T-helper 17 cell (primary cell): ENCODE measurements at places on chromosomes 7 and 10.

- no peak for DNase-seq
Observed at GRCh38 chr10:99941942-99942820, 67.6 kb downstream of the DNMBP start.

DNA sequence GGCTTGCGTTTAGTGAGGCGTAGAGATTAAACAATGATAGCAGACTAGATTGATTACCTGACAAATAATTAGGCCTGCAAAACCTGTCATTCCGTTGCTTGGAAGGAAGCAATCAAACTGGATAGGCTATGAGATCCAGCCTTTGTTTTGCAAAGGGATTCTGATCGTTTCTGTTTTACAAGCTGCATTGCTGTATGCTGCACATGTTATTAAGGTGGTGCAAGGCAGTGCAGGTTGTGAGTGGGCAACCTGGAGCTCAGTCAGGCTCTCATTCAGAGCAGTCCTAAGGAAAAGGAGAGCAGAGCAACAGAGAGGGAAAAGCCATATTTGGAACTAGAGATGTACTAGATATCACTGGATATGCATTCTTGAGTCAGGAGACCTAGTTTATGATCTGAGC, 6.9 kb upstream of the NOBOX start:
- no peak for DNase-seq

- no peak for DNase-seq
Observed at GRCh38 chr10:78851647-78852046, 217.1 kb upstream of the ZMIZ1 start.

DNA sequence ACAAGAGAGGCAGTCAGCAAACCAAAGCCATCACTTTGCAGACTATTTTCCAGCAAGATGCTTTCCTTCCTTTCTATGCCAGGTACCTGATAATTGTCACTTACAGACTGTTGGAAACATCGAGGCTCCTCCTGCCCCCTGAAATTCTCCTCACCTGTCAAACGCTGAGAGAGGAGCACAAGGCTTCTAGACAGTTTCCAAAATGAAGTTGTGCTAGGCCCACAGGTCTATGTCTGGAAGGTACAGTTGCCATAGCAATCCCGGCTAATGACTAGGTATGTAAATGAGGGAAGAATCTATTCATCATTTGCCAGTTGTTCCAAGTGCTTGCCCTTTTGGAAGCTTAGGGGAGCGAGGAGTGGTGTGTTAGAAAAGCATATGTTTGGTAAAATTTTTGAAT, 334.4 kb downstream of the CALN1 start:
- DNase-seq: no peak

DNA sequence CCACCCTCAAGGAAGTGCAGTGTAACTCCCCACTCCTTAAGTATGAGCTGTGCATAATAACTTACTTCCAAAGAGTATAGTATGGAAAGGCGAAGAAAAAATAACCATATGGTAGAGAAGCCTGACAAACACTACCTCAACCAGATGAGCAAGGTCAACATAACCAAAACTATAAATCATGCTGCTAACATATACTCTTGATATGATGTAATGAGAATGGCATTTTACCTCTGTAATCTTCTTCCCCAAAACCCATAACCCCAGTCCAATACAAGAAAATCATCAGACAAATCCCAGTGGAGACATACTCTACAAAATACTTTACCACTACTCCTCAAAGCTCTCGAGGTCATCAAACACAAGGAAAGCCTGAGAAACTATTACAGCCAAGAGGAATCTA, 15.8 kb downstream of the OSBPL3 start:
- no peak for DNase-seq

- DNase-seq: no peak
Observed at GRCh38 chr10:62934258-62934657, 118.1 kb upstream of the EGR2 start.

DNA sequence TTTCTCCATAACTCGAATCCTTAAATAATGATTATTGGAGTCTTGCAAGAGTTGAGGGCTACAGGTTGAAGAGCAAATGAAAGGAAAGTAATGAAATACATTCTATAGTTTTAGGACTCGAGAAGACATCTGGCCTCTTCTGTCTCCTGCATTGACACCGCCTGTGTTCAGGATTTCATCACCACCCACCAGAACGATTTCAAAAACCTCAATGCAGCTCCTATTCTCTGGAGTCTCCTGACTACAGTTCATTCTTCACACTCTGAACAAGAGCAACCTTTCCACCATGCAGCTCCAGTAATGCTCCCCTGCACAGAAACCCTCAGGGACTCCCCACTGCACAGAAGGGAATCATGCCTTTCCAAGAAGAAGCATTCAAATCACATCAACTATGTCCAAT, 5.5 kb downstream of the IL15RA start:
- no peak for DNase-seq

DNA sequence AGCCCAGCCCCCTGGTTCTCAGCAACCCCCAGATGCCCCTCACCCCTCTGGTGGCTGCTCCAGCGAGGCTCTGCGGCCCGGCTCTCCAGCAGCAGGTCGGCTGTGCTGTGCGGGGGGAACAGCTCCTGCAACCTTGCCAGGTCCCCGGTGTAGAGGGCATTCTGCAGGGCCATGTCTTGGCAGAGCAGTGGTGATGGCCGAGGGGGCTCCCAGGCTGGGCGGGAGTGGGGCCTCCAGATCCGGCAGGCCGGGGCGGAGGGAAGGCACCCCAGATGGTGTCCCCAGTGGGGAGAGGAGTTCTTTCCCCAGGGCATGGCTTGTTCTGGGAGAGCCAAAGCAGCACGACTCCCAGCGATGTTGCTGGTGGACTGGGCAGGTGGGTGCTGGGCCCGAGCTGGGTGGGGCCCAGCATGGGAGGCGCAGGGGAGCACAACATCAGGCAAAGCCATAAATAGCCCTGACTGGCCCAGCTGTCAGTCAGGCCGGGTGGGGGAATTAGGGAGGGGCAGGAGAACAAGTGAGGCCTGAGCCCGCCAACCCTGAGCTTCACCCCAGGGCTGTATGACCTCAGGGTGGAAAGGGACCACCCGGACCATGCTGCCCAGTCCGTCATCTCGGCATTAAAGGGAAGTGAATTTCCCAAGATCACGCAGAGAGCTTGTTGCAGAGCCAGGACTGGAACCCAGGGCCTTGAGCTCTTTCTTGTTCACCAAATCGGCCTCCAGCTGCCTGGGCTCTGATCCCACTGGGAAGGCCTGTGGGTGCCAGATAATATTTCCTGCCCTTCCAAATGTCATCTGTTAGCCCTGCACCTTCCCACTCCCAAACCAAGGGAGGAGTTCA, 580 bp upstream of the ASB10 start:
- no peak for DNase-seq

GRCh38 chr7:50560865-50561351, 4.3 kb downstream of the DDC start:
- DNase-seq: no peak

DNA sequence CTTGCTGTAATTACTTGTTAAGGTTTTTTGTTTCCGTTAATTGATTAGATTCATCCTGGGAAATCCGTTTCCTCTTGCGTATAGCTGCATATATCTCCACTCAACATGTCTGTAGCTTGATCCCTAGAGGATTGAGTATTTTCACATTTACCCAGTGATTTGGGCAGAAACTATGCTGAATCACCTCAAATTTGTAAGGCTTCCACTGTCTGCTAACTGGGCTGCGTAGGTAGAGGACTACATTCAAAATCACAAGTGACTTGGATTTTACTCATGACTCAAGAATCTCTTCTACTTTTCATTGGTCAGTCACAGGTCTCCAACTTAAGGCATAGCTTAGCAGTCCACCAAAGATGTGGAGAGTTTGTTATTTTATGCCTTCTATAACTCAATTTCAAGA, 141.8 kb downstream of the POLR1F start:
- no peak for DNase-seq

- no peak for DNase-seq
Observed at GRCh38 chr7:45151131-45151684, 6.4 kb upstream of the RAMP3 start.

DNA sequence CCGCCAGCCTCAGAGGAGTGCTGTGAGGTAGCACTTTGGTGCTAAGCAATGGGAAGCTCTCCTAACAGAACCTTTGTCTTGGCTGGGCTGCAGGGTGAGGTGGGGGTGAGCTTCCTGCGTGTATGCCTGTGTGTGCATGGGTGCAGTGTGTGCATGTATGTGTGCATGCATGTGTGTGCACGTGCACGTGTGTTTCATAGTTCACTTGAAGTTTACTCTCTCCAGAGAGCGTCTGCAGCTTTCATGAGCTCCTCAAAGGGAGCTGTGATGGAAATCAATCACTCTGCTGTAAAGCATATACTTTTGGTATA, 4.9 kb upstream of the ZNF467 start:
- no peak for DNase-seq

DNA sequence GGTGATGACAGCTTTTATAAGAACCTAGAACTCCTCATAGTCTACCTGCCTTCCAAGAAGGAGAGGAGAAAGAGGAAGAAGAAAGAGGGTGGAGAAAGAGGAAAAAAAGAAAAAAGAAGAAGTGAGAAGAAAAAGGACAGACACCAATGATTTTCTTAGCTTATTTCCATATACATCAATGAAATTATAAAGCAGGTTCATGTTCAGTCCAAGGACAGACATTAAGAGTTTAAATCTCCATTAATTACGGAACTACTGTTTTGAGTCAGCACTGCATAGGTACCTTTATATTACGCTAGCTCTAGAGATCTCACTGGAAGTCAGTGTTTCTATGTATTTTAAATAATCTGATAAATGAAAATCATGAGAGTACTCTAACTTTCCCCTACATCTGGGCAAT, 309.0 kb upstream of the HGF start:
- DNase-seq: no peak

DNA sequence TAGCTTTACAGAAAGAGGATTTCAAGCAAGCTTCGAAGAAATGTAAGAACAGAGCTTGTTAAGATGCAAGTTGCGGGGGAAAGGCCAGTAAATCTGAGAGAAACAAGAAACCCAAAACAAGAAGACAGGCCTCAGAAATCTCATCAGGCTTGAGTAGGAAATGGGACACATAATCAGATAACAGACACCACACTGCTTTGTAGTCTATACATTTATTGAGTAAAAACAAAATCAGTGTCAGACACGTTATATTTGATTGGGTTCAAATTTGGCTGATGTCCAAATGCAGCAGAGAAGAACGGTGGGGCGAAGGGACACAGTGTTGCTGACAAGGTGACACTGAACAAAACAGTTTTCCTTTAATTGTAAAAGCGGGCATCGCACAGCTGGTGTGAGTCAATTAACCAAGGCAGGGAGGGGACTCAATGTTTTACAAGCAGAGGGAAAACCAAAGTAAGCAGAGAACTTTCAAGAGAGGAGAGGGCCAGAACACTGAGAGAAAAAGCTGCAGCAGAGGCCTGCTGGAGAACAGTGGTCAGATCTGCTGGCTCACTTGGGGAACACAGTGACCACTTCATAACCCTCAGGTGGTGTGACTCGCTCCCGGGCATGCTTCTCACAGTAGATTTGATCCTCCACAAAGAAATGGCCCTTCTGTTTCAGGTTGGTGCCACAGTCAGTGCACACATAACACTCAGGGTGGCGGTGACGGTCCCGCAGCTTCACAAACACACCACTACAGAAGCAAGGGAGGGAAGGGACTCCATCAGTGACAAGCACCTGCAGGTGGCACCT, 43.5 kb downstream of the ACSM6 start:
- DNase-seq: no peak

GRCh38 chr10:44923611-44924010, 12.5 kb downstream of the TMEM72 start:
- no peak for DNase-seq

DNA sequence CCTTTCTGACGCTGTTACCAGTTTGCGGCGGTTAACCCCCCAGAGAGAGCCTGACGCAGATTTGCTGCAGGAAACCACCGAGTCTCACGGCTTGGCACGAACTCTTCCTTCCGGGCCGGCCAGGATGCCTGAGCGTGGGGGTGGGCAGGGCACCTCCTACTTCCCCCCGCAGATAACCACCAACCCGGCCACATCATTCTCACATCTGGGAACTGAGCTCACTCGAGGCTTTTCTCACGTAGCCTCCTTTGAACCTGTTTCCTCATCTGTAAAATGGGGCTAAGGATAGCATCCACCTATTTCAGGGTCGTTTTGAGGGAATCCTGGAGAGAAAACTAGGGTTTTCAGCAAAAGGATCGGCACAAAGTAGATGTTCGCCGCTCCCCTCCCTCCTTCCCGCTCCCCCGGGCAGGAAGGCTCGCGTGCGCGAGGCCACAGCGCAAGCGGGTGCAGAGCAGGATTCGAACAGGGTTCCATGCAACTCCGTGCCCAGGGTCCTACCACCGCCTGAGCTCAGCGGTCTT, 23.6 kb downstream of the DDIT4 start:
- DNase-seq: peak; percentile 83

- no peak for DNase-seq
Observed at GRCh38 chr7:123355576-123356190, 155.9 kb upstream of the SLC13A1 start.

DNA sequence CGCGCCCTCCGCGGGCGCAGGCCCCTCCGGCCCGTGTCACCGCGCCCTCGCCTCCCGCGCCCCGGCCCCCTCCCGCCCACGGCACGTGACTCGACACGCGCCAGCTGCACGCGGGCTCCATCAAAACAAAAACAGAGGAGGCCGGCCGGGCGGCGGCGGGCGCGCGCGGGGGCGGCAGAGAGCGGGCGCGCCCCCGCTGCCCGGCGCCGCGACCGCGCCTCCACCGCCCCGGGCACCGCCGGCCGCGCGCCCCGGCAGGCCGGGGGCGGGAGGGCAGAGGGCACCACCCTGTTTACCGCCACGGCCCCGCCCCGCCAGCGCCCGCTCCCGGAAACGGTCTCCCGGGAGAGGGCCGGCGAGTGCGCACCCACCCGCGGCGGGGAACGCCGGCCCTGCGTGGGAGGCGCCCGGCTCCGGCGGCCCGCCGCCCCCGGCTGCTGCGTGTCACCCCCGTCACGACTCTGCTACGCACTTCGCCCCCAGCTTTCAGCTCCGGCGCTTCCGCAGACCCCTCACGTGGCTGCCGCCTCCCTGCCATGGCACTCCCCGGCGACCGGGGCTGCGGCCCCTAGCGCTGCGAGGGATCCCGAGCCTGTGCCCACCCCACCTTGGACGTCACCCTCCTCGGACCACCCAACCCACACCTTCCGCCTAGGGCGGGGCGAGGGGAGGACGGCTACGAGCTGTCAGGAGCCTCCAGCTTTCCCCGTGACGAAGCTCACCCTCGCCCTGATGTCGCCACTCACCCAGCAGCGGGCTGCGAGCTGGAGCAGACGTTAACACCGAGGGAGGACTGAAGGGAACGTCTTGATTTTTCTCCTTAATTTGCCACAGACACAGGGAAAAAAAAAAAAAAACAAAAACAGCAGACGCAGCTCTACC, 221.6 kb upstream of the MKLN1 start:
- peak; percentile 87 for DNase-seq

- no peak for DNase-seq
Observed at GRCh38 chr7:151384776-151385625, 24.8 kb downstream of the WDR86 start.

- DNase-seq: no peak
Observed at GRCh38 chr10:98461500-98461842, 14.7 kb upstream of the HPS1 start.
